Right lung (tissue), 10 donors: ENCODE measurements at places on chromosomes 3 and 15. TPM values are rescaled to one million over a fixed set of nuclear protein-coding genes. Genes with fewer than 3 reads are reported as not detected.

The CP gene
- polyA plus RNA-seq, result 10.8 TPM

The CPNE4 gene
- polyA plus RNA-seq, result 1.2 TPM

The SPATA12 gene
- not detected for polyA plus RNA-seq

The UBR1 gene
- 18.3 TPM for polyA plus RNA-seq

The HIGD2B gene
- polyA plus RNA-seq, result not detected

The FBLN2 gene
- polyA plus RNA-seq, result 33.4 TPM

The DISP2 gene
- polyA plus RNA-seq, result 1.3 TPM

The DPPA4 gene
- 3.6 TPM for polyA plus RNA-seq

The TMEM108 gene
- polyA plus RNA-seq, result 45.2 TPM

The LTK gene
- 2.6 TPM for polyA plus RNA-seq

The ZFYVE19 gene
- polyA plus RNA-seq, result 31.9 TPM

The PAK6 gene
- polyA plus RNA-seq, result 4.8 TPM

The GNAI2 gene
- 234 TPM for polyA plus RNA-seq

The ATP1B3 gene
- 111 TPM for polyA plus RNA-seq

The GABRA5 gene
- not detected for polyA plus RNA-seq

The SOX14 gene
- not detected for polyA plus RNA-seq

The C3orf80 gene
- 6.6 TPM for polyA plus RNA-seq

The TMEM212 gene
- 3.1 TPM for polyA plus RNA-seq

The CYP19A1 gene
- not detected for polyA plus RNA-seq

The CFAP161 gene
- polyA plus RNA-seq, result 7.3 TPM

The SHQ1 gene
- 23.7 TPM for polyA plus RNA-seq

The ZPLD1 gene
- polyA plus RNA-seq, result not detected

The EPB42 gene
- 5.3 TPM for polyA plus RNA-seq

The GOLGA6A gene
- polyA plus RNA-seq, result 0.86 TPM

The XCR1 gene
- polyA plus RNA-seq, result 0.15 TPM

The ALPK3 gene
- polyA plus RNA-seq, result 20.0 TPM

The QTRT2 gene
- 29.0 TPM for polyA plus RNA-seq

The PYGO1 gene
- polyA plus RNA-seq, result 19.5 TPM

The ACOX2 gene
- polyA plus RNA-seq, result 44.2 TPM

The TRIM69 gene
- 23.4 TPM for polyA plus RNA-seq

The CTNNB1 gene
- polyA plus RNA-seq, result 370 TPM

The ANXA2 gene
- 739 TPM for polyA plus RNA-seq

The EXD1 gene
- polyA plus RNA-seq, result not detected

The PLSCR5 gene
- not detected for polyA plus RNA-seq

The SCAPER gene
- 27.1 TPM for polyA plus RNA-seq

The PLS1 gene
- 18.1 TPM for polyA plus RNA-seq

The PRTG gene
- polyA plus RNA-seq, result 4.6 TPM

The MYL3 gene
- polyA plus RNA-seq, result 9.8 TPM

The EIF5A2 gene
- 4.5 TPM for polyA plus RNA-seq

The DUOX1 gene
- polyA plus RNA-seq, result 7.1 TPM

The MYRIP gene
- 0.42 TPM for polyA plus RNA-seq

The FRMD5 gene
- polyA plus RNA-seq, result 2.0 TPM

The LARP6 gene
- polyA plus RNA-seq, result 15.1 TPM

The ANKDD1A gene
- polyA plus RNA-seq, result 11.5 TPM

The MEIS2 gene
- 41.6 TPM for polyA plus RNA-seq

The NRROS gene
- polyA plus RNA-seq, result 6.1 TPM

The CTXN2 gene
- polyA plus RNA-seq, result not detected

The ZNF385D gene
- 12.9 TPM for polyA plus RNA-seq

The KNG1 gene
- 0.90 TPM for polyA plus RNA-seq

The MKRN3 gene
- 3.6 TPM for polyA plus RNA-seq

The DUOXA2 gene
- polyA plus RNA-seq, result not detected

The PRSS50 gene
- 0.40 TPM for polyA plus RNA-seq

The AADAC gene
- 2.1 TPM for polyA plus RNA-seq

The GRIP2 gene
- 0.49 TPM for polyA plus RNA-seq

The C3orf62 gene
- polyA plus RNA-seq, result 12.6 TPM

The RTP4 gene
- 0.42 TPM for polyA plus RNA-seq

The C3orf22 gene
- not detected for polyA plus RNA-seq
